ENCODE measurements at places on chromosomes 6 and 20.
A peak's percentile ranks its signal among the peaks of the same experiment; 100 is the strongest.

DNA sequence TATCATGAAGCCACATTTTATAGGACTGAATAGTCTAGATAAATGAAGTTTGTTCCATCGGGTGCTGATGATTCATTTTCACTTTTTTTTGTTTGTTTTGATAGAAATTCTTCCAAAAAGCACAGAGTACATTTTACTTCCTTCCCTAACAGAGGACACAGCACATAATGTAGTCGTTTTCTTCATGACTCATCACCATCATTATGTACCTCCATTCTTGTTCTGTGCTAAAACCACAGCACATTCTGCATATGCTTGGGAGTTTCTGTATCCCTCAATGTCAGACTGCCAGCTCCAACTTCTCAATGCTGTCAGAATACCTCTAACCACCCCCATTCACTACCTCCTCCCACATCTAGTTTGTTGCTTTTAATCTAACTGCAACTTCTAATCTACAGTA is 1004.9 kb upstream of the ADGRB3 start:
- DNase-seq = no peak

- no peak for DNase-seq
Observed at GRCh38 chr6:52474173-52474572, 54.0 kb downstream of the EFHC1 start.

DNA sequence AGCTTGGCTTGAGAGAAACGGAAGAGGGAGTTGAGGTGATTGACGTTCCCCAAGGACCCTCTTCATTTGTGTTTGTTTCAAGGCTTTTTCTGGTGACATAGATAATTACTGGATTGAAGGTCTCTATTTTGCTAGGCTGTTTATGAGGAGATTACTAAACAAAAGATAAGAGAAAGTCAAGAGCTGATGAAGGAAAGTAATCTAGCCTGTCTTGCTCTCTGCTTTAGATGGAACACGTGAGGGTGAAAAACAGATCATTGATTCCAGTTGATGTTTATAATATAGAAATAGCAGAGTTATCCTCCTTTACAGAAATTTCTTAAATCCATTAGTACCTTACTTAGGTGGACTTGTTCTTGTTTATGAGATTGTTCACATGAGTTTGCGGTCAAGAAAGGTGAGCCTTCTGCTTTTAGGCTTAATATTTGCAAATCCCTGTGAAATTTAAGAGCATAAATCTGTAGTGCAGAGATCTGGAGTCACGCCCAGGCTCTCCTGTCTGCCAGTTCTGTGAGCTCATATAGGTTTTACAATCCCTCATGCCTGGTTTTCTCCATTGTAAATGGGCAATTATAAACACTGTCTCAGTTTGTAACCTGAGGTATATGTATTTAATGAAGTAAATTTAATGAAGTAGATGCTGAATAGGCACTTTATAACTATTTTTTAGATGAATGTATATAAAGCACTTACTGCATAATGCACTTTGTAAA is 272.8 kb downstream of the NKAIN2 start:
- DNase-seq = peak; percentile 82

GRCh38 chr6:169047345-169047744 is 206.3 kb downstream of the THBS2 start:
- no peak for DNase-seq

- no peak for DNase-seq
Observed at GRCh38 chr6:73690056-73690455, 5.9 kb upstream of the CD109 start.

DNA sequence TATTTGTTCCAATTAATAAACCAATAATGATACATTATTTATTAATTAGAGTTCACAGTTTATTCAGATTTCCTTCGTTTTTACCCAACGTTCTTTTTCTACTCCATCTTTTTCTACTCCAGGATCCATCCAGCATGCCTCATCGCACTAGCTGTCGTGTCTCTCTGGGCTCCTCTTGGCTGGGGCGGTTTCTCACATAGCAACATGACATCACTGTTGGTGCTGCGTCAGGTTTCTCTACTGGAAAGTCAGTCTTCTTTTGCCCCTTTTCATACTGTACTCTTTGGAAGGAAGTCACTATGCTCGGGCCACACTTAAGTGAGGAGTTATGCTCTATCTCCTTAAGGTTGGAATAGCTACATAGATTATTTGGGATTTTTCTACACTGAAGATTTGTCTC is 13.7 kb upstream of the SOX12 start:
- no peak for DNase-seq

DNA sequence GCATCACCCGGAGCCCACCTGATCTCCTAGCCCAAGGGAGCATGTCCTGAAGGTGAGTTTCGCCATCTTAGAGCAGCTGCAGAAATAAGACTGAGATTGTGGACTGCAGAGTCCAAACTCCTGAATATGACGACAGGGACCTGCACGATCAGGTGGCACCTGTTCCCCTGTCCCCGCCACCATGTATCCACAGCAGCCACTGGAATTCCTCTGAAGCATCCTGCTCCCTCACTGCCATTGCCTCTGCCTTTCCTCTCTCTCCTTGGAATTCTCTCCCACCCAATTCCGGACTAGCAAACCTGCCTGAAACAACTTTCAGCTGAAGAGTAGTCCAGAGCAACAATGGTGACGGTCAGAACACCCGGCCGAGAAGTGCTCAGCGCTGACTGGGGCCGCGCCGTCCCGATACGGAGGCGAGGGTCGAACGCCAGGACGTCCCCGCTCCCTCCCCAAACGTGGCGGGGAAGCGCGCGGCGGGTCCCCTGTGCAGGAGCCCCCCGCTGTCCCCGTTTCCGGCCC is 694 bp upstream of the FAM120B start:
- DNase-seq = no peak

- DNase-seq = no peak
Observed at GRCh38 chr6:85240787-85241385, 209.0 kb upstream of the NT5E start.

DNA sequence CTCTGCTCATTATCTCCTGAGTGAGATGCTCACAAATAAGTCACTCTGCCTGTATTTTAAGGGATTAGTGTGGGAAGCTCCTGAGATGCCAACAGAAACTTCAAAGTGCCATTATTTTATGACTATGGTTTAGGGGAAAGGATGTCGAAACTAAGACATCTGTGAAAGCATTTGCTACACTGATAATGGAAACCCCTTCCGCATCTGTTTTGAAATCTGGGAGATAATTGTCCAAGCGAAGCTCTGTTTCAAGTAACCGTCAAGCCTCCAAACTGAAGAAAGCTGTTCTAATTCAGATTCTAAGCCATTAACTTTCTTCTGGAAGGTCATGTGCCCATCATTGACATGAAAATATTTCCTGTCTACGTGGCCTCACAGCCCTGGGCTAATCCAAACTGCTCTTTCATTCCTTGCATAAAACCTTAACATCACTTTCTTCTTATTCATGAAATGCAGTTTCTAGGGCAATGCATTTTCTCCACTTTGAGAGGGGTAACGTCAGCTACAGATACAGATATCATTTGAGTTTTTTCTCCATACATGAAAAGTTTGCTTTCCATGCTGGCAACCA is 932.0 kb downstream of the C6orf118 start:
- DNase-seq = no peak

GRCh38 chr6:164415832-164416563 is 893.4 kb downstream of the C6orf118 start:
- no peak for DNase-seq

DNA sequence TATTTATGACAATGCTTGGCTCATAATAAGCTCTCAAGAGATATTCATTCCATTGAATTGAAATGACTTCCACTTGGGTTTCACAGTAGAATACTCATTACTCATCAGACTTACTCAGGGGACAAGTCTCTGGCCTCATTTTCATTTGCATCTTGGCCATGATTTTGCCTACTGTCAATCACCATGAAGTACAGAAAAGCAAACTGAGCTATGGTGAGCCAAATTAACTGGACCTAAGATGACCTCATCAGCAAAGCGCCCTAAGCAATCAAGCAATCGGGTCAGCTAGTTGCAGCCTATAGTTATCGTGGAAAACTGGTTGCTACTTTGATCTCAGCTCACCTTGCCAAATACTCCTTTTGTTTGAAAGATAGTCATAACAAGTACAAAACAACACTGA is 494.7 kb upstream of the SLC35B3 start:
- DNase-seq = no peak

All from NCI-H2081 (cell line).